ENCODE measurements at places on chromosomes 16 and 17. TPM values are rescaled to one million over a fixed set of nuclear protein-coding genes. Genes with fewer than 3 reads are reported as not detected.

NHERF2 gene
- polyA plus RNA-seq = 47.2 TPM

DNA sequence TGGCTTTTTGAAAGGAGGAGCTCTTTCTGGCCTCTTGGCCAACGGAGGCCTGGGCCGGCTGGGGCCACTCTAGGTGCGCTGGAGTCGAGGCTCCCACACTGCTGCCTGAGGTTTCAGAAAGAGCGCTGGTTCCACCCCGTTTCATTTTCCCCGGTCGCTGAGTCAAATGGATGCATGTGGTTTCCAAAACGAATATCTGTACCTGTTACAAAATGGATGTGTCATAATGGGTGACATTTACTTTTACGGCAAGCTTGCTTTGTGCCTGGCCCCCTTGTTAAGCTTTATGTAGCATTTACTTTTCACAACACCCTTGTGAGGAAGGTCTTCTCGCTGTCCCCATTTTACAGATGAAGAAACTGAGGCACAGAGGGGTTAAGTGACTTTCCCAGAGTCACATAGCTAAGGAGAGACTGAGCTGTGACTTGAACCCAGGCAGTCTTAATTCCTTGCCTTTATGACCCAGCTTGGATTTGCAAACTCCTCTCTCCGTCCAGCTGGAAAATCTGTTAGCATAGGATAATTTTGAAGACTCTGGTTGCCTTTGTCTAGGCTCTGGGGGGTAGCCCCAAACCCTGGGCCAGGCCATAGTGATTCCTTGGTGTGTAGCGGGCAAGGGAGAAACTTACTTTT lies 10.6 kb downstream of the KSR1 start:
- DNase-seq = no peak
- H3K4me1 ChIP-seq = peaks cover 61% of the 10 kb centered on the region
- no peaks in the 10 kb centered on the region for H3K36me3 ChIP-seq
- H3K27ac ChIP-seq = no peak overlapping the region
- no peak overlapping the region for H3K4me3 ChIP-seq
- no peaks in the 10 kb centered on the region for H3K27me3 ChIP-seq

DNA sequence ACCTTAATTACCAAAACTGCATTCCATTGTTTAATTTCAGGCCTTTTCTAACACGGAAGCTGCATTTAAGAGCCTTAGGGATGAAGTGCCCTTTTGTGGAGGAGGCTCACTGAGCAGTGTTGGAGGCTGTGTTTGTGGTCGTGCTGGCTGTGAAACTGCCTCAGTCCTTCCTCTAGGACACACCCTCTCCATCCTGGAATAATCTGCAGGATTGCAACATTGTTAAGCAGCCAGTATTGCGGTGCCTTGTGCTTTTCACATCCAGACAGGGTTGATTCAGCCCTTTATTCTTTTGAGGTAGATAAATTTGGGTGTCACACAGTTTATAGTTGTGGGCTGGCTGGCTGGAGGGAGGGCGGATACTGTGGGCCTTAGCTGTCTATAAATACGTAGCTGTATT lies 141.6 kb downstream of the CDRT15L2 start:
- no peak for DNase-seq
- H3K4me3 ChIP-seq = no peak overlapping the region
- no peaks in the 10 kb centered on the region for H3K27me3 ChIP-seq
- no peaks in the 10 kb centered on the region for H3K36me3 ChIP-seq

SPNS3 gene
- not detected for polyA plus RNA-seq

CIBAR2 gene
- not detected for polyA plus RNA-seq

NPIPA8 gene
- polyA plus RNA-seq = 0.38 TPM

GRCh38 chr16:88568710-88569613 lies 1.2 kb upstream of the ZC3H18 start:
- H3K27me3 ChIP-seq = no peaks in the 10 kb centered on the region
- no peak for DNase-seq
- peaks cover 2% of the 10 kb centered on the region for H3K36me3 ChIP-seq
- H3K4me3 ChIP-seq = peak overlapping the region; percentile 92

DNA sequence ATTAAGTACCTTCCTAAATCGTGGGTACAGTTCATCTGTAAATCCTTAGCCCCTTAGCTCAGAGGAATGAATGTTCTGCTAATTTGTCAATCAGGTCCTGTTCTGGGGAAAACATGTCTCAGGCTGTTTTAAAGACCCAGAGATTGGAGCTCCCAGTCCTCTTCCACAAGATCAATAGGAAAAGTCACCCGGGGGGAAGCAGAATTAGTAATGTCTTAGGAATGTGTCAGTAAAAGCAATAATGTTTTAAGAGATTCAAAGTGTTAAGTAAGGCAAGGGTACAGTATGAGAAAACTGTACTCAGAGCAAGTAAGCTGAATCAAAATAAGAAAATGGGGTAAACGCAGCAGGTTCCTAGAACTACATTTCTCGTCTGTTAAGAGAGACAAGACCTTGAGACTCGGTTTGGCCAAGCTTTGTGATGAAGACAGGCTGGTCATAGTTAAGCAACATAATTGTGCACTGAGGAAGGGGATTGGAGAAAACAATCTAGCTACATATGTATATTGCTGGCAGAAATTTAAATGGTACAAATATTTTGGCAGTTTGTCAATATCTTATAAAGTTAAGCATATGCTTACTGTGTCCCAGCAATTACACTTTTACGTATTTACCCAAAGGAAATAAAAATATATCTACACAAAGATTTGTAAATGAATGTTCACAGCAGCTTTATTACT lies 192.9 kb upstream of the C17orf78 start:
- no peak for DNase-seq
- H3K36me3 ChIP-seq = peaks cover 67% of the 10 kb centered on the region
- H3K27me3 ChIP-seq = no peaks in the 10 kb centered on the region
- H3K4me1 ChIP-seq = no peaks in the 10 kb centered on the region
- H3K4me3 ChIP-seq = no peak overlapping the region
- H3K27ac ChIP-seq = no peak overlapping the region

- peaks cover 53% of the 10 kb centered on the region for H3K36me3 ChIP-seq
- H3K4me1 ChIP-seq = no peaks in the 10 kb centered on the region
- no peaks in the 10 kb centered on the region for H3K27me3 ChIP-seq
- no peak for DNase-seq
- H3K27ac ChIP-seq = no peak overlapping the region
Measured at GRCh38 chr17:30427611-30428010, 48.9 kb downstream of the CPD start.

SLFN14 gene
- not detected for polyA plus RNA-seq

All from HepG2 (cell line).